Dermis blood vessel endothelial cell (primary cell): ENCODE measurements at places on chromosomes 7 and 10. TPM values are rescaled to one million over a fixed set of nuclear protein-coding genes. Genes with fewer than 3 reads are reported as not detected.
A peak's percentile ranks its signal among the peaks of the same experiment; 100 is the strongest.

Gene SLC26A5
- 0.85 and 0.93 TPM in 2 replicates for total RNA-seq

Gene PNLIPRP3
- total RNA-seq: under 0.01 TPM in 1 of 2 replicates, not detected in the other

Gene HKDC1
- total RNA-seq: 0.23 and 0.85 TPM in 2 replicates

Gene ADRA2A
- total RNA-seq: 0.05 TPM in 1 of 2 replicates, not detected in the other

Gene PFKP
- total RNA-seq: 228 and 372 TPM in 2 replicates

Gene HDAC9
- 2.7 and 3.9 TPM in 2 replicates for total RNA-seq

Gene TMEM140
- total RNA-seq: 40.7 and 76.1 TPM in 2 replicates

DNA sequence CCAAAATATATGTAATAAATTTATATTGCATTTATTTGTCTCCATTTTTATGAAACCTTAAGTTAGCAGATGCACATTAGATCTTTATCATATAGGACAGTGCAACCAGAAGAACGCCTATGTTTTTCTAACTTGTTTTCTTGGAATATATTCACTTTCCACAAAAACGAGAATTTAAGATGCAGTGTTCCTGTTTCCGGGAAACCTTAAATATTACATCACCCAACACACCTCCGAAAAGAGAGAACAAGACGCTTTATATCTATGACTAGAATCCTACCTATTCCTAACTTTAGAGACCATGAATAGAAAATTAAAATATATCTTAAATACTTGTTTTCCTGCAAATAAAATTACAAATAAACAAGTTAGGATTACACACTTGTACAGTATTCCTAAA, 1.9 kb downstream of the EZH2 start:
- no peak for DNase-seq

DNA sequence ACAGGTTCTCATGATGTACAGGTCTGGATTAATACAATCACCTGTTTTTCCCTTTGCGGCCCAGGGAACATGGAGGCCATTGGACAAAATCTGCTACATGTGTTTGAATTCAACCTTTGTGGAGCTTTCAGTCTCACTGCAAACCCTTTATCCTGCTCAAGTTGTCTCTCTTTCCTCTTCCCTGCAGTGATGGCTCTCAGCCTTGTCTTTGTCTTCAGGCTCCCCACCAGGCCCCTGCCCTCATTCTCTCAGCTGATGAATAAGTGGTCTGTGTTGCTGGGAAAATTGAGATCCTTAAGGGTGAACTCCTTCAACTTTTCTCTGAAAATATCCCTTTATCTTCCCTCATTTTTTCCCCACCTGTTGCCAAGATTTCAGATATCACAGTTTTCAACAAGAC, 791.2 kb downstream of the GRID1 start:
- no peak for DNase-seq

- peak; percentile 63 for DNase-seq
Observed at GRCh38 chr10:30098629-30099028, 39.2 kb upstream of the JCAD start.

DNA sequence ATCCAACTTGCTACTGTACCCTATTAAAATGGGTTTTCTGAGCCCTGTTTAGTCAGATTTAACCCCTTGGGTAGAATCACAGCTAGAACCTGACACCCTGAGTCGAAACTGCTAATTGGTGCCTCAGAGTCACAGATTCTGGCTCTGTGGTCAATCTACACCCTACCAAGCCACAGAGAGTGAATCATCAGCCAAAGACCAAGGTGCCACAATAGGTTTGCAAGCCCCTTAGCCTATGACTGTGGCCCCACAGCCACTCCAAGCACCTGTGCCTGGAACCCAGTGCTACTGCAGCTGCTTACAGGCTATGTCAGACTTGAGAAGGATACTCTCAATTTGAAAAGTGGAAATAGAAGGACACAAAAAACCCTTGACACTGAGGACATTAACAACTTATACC, 202.8 kb upstream of the KCND2 start:
- DNase-seq: no peak

- DNase-seq: no peak
Observed at GRCh38 chr7:32026083-32026425, 44.2 kb downstream of the PDE1C start.

GRCh38 chr10:132197271-132198067, 10.7 kb downstream of the DPYSL4 start:
- no peak for DNase-seq

DNA sequence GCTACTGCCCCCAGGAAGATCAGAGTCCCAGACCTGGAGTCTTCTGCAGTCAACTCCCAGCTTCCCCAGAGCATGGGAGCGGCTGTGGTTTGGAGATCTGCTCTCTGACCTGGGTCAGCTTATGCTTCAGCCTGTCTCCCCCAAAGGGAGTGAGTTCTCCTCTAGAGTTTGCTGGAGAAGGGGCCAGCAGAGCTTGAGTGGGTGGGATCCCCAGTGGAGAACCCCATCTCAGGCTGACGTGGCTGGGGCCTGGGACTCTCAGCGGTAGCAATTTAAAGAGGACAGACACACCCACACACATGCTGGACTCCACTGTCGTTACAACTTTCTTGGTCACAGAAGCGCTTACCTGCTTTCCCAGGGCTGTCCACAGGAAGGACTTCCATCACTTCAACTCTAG, 6.3 kb downstream of the UNC5B start:
- no peak for DNase-seq

DNA sequence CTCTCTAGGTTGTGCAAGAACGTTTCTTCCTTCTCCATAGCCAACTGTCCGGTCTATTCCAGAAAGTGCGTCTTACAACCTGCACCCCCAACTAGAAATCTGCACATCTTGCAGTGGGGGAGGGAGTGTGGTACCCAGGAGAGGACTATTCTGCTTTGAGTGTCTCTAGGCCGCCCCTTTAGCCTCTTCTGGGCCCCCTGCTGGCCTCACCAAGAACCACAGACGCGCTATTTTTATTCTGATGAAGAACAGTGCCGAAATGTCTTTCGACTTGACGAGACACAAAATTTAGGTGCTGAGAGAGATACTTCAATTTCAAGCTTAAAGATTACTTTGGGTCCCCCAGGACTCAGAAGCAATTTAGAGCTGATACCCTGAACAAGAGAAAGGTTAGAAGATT, 1.0 kb downstream of the CNPY1 start:
- no peak for DNase-seq

DNA sequence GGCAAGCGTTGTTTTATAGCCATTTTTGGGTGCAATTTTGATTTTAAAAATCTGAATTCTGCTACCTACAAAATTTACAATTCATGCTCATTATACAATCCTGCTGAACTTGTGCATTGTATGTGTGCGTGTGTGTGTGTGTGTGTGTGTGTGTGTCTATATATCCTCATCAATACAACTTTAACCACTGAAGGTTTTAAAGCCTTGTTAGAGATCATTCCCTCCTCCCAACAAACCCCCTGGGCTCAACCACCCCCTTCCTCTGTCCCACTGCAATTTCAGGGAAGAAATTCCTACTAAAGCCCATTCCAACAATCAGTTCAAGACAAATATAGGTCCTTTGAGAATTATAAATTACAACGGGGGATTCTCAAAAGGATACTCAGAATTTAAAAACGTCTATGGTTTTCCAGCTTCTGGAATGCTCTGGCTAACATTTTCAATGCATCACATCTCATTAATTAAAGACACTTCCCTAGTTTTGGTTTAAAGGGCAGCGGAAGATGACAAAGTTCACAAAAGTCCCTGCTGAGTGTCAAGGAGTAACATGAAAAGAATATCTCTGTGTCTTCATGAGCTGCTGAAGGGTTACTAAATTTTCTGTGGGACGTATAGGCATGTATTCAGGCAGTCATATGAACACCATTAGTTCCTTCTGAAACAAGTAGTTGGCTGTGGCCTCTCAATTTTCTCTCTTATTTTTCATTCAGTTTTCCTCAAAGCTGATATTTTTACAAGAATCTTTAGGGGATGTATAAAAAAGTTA, 889 bp upstream of the SEMA3A start:
- DNase-seq: no peak

DNA sequence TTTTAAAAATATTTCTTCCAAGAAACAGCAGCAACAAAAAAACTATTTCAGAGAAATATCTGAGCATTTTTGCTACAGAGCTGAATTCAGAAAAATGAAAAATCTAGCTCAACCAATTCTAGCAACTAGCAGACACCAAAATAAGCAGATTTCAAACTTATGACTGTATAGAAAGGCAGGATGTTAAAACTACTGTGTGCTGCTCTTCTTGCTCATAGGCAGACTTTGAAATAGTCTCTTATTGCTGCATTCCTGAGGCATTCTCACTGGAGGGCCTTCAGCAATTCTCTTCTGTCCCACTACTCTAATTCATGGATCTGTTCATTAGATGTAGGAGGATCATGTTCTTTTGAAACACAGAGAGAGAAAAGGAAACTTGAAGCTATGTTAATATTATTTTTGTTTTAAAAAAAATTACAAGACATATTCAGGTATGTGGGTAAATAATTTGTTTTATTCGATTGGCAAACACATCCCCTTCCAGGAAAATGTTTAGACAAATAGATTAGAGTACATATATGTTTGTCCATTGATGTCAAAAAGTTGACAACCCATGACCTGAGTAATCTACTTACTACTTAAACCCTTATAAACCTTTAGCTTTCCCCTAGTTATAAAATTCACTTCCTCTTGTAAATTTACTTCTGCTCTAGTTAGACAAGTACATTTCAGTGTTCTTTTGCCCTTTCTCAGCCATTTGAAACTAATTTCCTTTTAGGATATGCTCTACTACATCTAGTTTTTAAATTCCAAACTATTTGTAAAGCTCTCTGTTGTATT, 428.2 kb upstream of the POT1 start:
- DNase-seq: peak; percentile 42

- no peak for DNase-seq
Observed at GRCh38 chr7:22329816-22330524, 27.0 kb downstream of the RAPGEF5 start.

GRCh38 chr7:47830015-47830414, 118.3 kb downstream of the PKD1L1 start:
- DNase-seq: no peak
